Activated CD8-positive, alpha-beta memory T cell treated with anti-CD3 and anti-CD28 coated beads for 1 hour (primary cell): ENCODE measurements at places on chromosomes 3 and 15.

GRCh38 chr15:88764448-88764847 is 38.8 kb upstream of the ACAN start:
- DNase-seq = no peak

DNA sequence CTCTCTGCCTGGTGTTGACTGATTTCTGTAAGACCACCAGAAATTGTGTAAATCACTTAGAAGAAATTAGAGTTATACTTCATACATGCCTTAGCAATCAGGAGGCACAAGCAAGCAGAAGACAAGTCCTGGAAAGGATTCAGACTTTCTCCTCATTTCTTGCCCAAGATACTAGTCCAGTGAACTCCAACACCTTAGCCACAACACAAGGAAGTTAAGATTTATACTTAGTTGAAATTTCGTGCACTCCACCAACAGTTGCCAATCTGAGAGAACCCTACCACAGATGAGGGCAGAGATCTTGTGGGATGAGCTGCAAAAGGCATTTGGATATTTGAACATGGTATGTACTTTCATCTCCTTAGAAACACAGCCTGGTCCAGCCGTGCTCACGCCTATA is 2.3 kb downstream of the P3H2 start:
- DNase-seq = no peak

- no peak for DNase-seq
These were observed 54.8 kb downstream of the TMEM266 start for GRCh38 chr15:76114561-76114960.

GRCh38 chr3:70090322-70090913 is 90.9 kb downstream of the SAMMSON start:
- DNase-seq = no peak

GRCh38 chr3:64915778-64916177 is 228.0 kb upstream of the ADAMTS9 start:
- DNase-seq = no peak

DNA sequence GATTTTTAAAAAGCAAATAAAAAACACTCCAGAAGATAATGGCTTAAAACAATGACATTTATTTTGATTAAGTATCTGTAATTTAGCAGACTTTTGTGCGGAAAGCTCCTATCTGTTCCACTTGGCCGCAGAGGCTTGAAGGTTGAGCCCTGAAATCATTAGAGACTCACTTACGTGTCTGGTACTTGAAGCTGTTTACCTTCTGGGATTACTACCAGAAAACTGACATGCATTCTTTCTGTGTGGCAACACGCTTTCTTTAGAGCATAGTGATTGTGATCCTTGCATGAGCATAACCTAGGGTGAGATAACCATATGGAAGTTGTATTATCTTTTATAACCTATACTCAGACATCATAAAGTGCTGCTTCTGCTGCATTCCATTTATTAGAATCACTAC is 298.5 kb downstream of the SI start:
- DNase-seq = no peak

DNA sequence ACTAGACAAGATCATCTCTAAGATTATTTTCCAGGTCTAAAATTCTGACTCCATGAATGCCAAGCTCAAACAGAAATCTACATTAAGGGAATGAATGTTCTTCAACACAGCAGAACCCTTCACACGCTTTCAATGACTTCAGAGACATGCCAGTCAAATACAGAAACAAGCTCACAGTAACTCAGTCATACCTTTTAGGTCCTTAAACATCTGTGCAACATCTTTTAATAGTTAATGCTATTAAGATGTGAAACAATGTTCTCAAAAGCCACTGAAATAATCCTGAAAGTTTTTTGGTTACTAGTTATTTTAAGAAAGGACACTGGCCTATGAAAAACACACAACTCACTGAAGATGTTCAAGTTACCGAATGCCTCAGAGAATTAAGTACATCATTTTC is 2.5 kb downstream of the DLG1 start:
- DNase-seq = no peak

- no peak for DNase-seq
These were observed 14.9 kb downstream of the CBLB start for GRCh38 chr3:105853801-105854432.

GRCh38 chr15:96460106-96460505 is 129.6 kb downstream of the NR2F2 start:
- DNase-seq = no peak

DNA sequence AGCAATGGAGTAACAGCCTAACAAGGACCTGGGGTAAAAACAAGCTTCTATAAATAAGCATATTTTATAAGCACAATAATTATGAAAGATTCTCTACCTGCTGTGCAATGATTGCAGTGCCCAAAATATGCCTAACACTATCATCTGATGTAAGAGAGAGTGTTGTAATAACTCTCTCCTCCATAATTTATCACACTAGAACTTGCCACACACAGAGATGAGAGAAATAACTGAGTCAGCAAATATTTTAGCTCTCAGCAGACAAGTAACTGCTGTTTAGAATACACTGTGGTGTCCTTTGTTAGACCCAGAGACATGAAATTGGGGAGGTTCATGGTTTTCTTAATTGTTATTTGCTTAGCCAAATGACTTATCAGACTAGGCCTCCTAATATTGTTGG is 105.3 kb upstream of the ACP3 start:
- DNase-seq = no peak

DNA sequence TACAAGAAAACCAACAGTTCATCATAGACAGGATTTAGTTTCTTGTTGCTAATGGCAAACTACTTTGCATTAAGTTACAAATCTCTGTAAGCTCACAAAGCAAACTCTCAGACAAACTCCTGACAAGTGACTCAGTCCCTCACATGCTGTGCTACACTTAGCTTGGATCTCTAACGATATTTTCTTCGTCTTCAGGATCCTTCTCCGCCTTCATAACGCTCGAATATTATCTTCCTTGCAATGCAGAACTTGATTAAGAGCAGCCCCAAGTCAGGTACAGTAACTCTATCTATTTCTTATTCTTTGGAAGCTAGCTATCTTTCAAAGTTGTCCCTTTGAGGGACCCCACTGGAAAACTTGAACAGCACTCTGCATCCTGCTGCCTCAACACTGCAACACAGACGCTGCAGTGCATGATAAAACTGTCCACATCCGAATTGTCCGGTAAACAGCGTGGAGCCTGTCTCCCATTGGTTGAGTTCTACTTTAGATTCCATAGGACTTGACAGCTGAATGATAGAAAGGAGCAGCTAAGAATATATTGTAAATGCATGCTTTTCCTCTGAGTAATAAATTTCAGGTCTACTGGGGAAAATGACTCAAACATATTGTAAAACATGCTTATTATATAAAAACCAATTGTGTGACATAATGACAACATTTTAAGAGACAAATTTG is 61.3 kb downstream of the UACA start:
- no peak for DNase-seq

GRCh38 chr3:45306406-45307008 is 80.4 kb upstream of the TMEM158 start:
- DNase-seq = no peak

DNA sequence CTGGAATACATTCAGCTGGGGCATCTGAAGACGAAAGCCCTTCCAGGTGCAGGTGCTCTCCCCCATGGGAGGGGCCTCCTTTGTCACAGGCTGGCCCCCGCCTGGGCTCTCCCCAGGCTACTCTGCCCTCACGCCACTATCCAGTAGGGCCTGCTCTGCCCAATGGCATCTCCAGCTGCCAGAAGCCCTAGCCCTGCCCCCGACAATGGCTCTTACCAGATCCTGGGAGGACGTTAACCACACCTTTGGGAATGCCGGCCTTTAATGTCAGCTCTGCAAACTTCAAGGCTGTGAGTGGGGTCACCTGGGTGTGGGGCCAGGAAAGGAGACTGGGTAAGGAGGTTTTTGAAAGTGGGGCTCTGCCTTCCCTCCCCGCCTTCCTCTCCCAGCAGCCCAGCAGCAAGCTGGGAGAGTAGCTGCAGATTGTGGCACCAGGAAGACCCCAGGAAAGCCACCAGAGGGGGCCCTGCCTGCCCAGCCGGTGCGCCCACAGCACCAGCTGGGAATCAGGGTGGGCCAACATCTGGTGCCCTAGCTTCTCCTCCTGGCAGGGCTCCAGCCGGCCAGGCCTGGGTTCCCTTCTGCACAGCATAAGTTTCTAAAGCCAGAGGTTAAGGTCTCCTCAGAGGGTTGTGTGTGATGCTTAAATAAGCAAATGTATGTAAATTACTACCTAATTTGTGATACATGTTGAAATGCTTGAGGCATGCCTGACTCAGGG is 40.4 kb upstream of the SLC41A3 start:
- no peak for DNase-seq

GRCh38 chr15:95499397-95499796 is 831.1 kb upstream of the NR2F2 start:
- DNase-seq = no peak

- DNase-seq = no peak
These were observed 641.5 kb upstream of the NECTIN3 start for GRCh38 chr3:110430146-110430545.

DNA sequence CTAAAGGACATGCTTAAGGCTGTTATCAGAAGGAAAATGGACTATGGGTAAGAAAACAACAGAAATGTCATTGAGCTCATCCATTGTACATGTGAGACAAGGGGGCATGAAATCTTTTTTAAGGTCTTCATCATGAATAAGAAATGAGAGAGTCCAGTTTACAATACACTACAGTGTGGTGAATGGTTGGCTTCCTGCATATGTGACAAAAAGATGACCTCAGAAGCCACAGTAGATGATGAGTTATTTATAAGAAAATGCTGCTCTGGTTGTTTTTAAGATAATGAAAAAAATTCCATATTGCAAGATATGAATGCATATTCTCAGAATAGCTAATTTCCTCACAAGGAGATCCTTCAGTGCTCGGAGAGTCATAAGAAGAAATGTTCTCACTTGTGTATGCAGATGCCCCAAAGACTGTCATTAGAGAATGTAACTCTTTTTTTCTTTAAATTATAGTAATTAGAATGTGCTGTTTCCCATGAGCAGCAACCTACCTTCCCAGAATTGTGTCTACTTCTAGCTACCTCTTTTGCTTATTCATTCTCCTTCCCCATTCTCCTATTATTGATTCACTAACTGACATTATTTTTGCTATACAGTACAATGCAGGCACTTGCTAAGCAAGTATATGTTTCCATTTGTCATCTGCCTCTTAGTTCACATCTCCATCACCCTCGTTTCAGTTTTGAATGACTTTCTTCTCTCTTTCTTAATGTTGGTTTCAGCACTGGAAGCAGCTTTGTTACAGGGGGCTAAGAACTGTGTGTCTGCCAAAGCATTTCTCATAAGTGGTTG is 152.0 kb upstream of the PEX5L start:
- no peak for DNase-seq

- DNase-seq = no peak
These were observed 48.6 kb upstream of the FLNB start for GRCh38 chr3:57959423-57960173.

DNA sequence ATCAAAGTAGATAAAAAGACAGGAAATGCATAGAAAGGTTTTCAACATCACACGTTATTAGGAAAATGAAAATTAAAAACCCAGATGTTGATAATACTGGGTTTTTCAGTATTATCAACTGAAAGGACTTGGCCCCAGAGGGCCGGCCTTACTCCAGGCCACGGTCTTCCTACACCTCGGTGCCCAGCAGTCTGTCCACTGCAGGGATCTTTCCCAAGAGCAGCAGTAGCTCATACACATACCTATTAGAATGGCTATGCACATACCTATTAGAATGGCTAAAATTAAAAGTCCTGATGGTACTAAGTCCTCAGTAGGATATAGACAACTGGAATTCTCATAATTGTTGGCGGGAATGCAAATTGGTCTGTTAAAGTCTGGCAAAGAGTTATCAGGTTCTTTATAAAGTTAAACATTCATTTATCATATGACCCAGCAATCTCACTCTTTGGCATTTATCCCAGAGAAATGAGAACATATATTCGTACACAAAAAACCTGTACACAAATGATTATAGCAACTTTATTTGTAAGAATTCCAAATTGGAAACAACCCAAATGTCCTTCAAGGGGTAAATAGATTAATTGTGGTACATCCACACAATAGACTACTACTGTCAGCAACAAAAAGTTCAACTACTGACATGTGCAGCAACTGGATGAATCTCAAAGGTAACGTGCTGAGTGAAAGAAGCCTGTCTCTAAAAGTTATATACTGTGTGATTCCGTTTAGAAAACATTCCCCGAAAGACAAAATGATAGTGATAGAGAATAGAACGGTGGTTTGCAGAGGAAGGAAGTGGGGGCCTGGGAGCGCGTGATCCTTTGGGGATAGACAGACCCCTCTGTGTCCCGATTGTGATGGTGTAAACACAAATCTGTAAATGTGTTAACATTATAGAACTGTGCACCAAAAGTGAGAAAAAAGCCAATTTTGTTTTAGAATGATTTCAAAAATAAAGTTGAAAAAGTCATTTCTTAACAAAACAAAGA is 62.3 kb downstream of the MCTP2 start:
- no peak for DNase-seq

DNA sequence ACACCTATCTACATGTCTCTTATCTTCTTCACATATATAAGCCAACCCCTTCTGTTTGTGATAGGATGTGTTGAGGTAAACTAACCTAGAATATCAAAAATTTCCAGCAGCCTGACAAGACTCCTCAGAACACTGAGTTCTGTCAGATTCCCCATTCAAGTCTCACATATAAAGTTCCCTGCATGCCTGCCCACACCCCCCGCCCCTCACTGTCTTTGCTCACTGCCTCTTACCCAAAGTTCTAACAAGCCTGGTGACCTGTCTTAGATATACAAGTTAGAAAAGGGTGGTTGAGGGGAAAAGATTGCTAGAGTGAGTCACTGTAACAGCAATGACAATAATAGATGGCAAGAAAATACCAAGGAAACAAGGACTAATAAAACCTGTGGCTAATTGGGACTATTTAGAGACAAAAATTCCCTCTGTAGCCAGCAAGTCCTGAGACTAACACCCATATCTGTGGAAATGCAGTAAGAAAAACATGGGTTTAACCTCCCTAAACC is 40.1 kb downstream of the FBXO22 start:
- DNase-seq = no peak

DNA sequence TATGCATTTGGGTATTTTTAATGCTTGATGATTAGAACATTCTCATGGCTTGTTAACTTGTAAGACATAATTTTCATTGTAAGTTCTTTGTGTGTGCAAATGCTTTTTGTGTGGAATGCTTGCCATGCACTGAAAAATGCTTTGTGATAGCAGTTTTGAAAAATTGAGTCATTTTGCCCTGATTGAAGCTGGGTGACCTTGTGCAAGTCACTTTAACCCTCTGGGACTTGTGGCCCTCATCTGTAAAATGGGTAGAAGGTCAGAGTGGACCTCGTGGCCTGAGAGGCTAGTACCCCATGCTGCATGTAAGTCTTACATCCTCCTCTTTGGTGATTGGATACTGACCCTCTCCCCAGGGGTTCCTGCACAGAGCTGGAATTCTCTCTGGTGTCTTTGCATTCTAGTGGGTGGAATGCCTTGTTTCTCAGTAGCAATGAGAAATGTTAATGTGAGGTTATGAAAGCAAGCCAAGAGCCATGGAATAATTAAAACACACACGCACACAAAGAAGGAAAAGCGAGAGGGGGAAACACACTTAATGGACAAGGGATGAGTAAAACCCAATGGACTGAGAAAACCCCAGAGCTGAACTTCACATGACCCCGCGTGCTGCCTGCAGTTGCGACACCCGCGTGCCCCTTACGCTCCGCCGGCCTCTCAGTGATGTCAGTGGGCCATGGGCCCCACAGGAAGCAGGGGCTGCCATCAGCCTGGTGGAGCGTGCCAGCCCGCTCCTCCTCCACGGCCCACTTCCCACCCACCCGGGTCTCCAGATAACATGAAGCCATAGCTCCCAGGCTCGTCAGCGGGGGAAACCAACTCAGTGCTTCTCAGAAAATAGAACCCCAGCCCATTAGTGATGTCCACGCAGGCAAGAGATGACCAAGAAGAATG is 44.0 kb downstream of the SMAD3 start:
- DNase-seq = no peak

- no peak for DNase-seq
These were observed 46.5 kb downstream of the KLHDC8B start for GRCh38 chr3:49217688-49218470.
